Kidney (tissue), 22 donors: ENCODE measurements at places on chromosomes 12 and 14. TPM values are rescaled to one million over a fixed set of nuclear protein-coding genes. Genes with fewer than 3 reads are reported as not detected.
A peak's percentile ranks its signal among the peaks of the same experiment; 100 is the strongest.

DNA sequence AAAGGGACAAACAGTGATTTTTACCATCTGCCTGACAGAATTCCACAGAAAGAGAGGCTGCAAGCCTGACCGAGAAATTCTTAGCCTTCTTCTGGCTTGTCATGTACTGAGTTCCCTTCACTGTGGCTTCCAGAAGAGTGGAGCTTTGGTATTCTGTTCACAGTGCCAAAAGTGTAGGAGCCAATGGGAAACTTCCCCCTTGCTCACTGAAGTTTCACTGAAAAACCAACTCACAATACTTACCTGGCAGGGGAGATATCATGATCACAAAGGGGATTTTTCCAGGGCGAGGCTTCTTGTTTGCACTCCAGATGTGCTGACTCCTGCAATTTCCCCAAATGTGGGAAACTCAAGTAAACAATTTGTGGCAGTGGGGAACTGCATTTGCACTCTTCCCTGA is 31.7 kb upstream of the MMP19 start:
- no peak for DNase-seq

DNA sequence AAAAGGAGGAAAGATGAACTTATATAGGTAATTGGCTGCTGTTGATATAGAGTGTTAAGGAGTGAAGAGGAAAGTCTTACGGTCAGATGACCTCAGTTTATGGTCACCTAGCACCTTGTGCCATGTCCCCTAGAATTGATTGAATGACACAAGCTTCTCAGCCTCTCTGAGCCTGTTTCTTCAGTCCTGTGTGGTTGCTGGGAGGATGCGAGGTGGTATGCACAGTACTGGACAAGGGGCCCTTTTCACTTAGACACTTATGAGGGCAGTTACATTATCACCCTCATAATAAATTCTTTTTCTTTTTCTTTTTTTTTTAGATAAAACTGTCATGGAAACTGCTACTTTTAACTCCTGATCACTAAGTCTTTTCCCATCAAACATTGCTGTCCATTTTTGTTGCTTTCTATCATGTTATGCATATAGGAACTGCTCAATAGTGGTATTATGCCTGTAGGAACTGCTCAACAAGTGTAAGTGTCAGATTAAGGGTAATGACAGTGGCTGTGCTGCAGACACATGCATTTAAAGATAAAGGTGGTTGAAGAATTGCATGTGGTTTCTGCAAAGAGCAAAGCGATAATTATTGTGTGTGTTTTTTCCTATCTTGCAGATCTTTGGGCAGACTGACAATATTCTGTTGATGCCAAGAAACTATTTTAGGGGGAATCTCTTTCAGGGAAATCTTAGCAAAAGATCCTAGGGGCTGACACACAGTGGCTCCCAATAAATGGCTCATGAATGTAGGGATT is 11.6 kb downstream of the ANO6 start:
- no peak for DNase-seq

- no peak for DNase-seq
Measured at GRCh38 chr14:52342849-52343596, 28.9 kb downstream of the PTGER2 start.

- DNase-seq = peak; percentile 62
Measured at GRCh38 chr12:76883811-76884210, 5.0 kb upstream of the CSRP2 start.

- DNase-seq = no peak
Measured at GRCh38 chr12:32824596-32824995, 68.9 kb upstream of the YARS2 start.

GRCh38 chr12:110928700-110929099 is 8.3 kb upstream of the MYL2 start:
- DNase-seq = peak; percentile 49

DNA sequence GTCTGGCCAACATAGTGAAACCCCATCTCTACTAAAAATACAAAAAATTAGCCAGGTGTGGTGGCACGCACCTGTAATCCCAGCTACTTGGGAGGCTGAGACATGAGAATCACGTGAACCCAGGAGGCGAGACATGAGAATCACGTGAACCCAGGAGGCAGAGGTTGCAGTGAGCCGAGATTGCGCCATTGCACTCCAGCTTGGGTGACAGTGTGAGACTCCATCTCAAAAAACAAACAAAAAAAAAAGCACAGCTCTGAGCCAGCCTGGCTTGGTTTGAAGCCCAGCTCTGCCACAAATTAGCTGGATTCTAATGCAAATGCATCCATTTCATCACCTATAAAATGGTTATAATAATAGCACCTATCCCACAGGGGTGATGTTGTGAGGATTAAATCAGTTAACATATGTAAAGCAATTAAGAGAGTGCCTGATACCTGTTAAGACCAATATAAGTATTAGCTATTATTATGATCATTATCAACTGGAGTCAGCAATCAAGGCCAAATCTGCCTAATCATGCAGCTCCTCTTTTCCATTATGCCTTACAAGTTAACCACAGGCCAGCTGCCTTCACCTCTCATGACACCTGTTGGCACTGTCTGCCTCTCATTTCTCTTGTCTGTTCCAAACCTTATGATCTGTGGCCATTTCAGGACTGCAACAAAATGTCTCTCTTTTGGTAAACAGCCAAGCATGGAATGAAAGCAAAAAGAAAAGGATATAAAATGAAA is 2.1 kb downstream of the GNPTAB start:
- DNase-seq = no peak

GRCh38 chr14:88043529-88044443 is 38.9 kb downstream of the GPR65 start:
- DNase-seq = no peak

- no peak for DNase-seq
Measured at GRCh38 chr12:117216686-117217085, 26.4 kb upstream of the FBXO21 start.

DNA sequence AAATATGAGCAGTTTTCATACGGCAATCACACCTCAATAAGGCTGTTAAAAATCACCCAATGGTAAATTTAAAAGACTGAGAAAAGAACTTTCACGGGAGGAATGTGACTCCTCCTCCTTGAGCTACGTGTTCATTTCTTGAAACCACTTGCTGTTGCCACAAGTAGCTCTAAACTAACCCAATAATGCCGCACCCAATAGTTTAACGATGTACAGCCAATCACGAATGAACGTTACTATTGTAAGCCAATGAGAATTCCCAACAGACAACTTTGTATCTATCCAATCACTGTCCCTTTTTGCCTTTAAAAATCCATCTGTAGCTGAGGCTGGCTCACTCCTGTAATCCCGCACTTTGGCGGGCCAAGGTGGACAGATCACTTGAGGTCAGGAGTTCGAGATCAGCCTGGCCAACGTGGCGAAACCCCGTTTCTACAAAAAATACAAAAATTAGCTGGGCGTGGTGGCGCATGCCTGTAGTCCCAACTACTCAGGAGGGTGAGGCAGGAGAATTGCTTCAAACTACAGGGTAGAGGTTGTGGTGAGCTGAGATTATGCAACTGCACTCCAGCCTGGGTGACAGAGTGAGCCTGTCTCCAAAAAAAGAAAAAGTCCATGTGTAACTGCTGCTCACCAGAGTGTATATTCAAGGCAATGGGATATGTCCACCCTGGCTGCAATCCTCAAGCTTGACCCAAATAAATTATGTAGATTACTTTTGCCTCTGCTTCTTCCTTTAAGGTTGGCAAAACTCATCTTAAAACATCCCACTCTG is 24.4 kb upstream of the BTBD6 start:
- no peak for DNase-seq

DNA sequence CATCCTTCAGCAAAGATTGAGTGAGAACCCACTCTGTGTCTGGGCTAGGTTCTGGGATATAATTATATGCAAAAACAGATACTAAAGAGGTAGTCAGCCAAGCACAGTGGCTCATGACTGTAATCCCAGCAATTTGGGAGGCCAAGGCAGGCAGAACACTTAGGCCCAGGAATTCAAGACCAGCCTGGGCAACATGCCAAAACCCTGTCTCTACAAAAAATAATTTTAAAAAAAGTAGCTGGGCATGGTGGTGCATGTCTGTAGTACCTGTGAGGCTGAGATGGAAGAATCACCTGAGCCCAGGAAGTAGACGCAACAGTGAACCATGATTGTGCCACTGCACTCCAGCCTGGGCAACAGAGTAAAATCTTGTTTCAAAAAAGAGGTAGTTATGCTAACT is 237.5 kb upstream of the HMGA2 start:
- no peak for DNase-seq

DNA sequence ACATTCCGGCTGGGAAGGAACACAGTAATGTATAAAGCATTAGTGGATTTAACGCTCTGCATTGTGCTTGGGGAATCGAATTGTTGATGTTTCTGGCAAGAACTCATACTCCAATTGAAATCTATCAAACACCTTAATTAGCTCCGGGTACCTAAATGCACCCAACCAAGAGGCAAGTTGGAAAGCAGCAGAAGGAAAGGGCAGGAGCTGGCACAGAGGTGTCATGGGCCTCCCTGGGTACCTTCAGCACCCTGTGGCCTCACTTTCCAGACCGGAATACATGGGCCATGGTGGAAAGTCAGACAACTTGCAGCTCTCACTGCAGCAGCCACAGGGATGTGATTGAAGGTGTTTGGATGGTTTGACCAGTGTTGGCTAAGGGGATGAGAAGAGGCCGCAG is 6.8 kb upstream of the BCL11B start:
- no peak for DNase-seq

DNA sequence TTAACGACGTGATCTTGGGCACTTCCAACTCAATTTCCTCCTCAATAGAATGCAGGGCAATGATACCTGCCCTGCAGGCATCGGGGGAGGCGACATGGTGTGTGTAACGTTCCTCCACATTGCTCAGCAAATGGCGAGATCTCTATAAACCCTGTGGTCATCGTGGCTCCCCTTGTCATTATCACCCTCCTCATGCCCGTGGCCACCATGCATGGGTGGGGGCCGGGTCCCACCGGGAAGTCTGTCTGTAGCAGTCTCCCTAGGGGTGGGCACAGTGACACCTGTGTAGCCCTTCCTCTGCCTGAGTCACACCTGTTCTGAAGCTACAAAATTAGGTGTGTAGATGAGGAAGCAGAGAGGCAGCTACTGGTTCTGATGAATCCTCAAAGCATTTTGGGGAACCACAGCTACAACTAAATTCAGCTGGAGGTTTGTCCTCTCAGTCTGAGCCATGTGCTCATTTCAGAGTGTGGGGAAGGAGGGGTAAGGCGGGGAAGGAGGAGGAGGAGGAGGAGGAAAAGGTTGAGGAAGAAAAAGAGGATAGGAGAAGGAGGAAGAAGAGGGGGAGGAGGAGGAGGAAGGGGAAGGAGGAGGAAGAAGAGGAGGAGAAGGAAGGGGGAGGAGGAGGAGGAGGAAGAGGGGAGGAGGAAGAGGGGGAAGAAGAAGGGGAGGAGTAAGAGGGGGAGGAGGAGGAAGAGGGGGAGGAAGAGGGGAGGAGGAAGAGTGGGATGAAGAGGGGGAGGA is 11.0 kb upstream of the CACNA2D4 start:
- DNase-seq = peak; percentile 29

GRCh38 chr12:46452061-46452615 is 79.6 kb upstream of the SLC38A2 start:
- no peak for DNase-seq

- DNase-seq = no peak
Measured at GRCh38 chr14:78902010-78902623, 731.9 kb downstream of the NRXN3 start.

DNA sequence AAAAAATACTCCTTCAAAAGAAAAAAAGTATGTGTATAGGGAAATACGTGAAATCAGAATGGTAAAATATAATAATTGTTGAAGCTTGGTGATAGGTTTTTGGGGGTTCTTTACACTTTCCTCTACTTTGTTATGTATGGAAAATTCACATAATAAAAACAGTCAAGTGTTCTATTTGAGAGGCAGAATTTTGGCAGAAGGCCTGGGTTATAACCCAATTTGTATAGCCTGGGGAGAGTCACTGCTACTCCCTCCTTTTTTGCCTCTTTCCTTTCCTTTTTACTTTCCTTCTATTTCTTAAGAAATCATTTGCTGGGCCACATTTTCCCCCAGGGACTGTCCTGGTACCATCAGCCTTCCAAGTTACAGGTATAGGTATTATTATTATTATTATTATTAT is 105.7 kb downstream of the CRADD start:
- DNase-seq = no peak

DNA sequence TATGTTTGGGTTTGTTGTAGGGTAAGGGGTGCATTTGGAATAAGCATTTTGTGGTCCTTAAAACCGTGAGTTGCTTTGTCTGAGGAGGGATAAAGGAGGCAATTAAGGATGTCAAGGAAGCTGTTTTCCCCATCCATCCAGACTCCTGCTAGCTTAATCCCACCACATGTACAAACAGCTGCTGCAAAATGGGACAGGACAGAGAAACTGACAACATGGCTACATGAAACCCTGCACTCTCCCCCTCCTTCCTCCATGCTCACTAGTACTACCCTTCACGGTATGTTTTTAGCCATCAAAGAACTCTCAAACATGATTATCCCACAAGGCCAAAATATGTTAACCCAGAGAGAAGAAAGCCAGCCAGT is 20.6 kb downstream of the ST8SIA1 start:
- DNase-seq = no peak

DNA sequence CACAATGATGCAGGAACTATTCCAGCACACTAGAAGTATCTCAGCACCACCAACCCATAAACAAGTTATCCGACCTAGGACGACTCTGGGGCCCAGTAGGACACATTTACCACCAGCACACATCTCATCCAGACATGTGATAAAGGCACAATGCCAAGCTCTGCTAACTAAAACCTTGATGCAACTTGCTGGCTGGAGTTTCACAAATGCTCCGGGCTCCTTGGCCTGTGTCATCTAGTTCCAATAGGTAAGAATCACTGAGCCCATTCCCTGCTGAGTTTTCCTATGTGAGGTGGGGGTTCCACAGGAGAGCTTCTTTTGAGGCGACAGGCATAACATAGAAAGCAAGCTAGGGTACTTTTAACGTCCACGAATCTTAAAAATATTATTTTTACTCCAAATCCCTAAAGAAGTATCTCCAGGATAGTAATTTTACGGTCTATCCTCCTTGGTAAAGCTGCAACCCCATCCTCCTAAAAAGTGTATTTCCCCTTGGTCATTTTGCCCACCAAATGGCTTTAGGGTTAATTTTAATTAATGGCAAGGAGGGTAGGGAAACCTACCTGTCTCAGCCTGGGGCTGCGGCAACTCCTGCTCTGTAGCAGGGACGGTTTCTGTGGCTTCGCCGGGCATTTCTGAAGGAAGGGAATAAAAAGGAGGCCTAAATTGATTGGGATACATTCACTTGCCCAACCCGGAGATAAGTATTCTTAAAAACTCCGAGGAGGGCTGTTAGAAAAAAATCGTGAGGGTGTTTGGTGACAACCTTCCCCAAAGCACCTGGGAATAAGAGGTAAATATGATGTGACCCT is 1.0 kb downstream of the NACA start:
- no peak for DNase-seq

DNA sequence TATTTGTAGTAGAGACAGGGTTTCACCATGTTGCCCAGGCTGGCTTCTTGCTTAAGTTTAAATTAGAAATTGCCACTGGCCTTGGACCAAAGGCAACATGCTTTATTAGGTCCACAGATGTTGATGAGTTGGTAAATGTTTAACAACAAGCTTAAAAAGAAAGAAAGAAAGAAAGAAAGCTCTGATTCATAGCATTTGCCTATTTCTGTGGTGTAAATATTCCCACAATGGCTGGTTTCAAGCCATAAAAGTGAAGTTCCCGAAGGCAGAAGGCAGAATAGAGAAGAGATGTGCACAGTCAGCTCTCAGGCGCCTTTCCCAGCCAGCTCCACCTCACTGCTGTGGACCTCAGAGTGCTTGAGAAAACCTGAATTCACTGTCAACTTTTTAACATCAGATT is 26.4 kb downstream of the KCNK13 start:
- DNase-seq = no peak

CBLN3 gene
- total RNA-seq = 1.3 TPM

IFNG gene
- not detected for total RNA-seq

COCH gene
- total RNA-seq = 1.6 TPM

MORN3 gene
- total RNA-seq = 1.9 TPM

DPF3 gene
- total RNA-seq = 2.8 TPM

ACVR1B gene
- 95.5 TPM for total RNA-seq

MSI1 gene
- 1.3 TPM for total RNA-seq
